ENCODE measurements at places on chromosomes 11 and 22. TPM values are rescaled to one million over a fixed set of nuclear protein-coding genes. Genes with fewer than 3 reads are reported as not detected.

Gene C22orf31
- not detected for total RNA-seq

DNA sequence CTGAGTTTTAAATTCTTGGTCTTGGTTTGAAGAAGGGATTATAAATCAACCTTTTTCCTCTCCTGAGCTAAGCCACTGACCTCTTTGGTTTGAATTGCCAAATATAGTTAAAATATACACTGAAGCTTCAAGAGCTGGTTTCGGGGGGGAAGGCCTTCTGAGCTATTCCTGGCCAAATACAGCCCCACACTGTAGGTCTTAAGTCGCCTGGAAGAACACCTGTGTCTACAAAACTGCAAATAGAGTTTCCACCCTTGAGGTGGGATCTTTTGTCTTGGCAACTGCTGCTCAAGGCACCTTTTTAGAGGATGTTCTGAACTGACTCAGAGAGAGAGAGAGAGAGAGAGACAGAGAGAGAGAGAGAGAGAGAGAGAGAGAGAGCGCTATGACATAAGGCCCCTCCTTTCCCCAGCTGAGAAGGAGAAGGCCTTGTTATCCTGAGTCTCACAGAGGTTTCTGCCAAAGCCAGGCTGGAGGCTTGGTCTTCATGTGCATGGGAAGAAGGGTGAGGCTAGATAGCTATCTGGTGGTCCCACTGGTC lies 5.5 kb downstream of the ADM start:
- DNase-seq, result no peak

GRCh38 chr22:36977947-36978660 lies 41.1 kb downstream of the TST start:
- DNase-seq, result peak; percentile 88

DNA sequence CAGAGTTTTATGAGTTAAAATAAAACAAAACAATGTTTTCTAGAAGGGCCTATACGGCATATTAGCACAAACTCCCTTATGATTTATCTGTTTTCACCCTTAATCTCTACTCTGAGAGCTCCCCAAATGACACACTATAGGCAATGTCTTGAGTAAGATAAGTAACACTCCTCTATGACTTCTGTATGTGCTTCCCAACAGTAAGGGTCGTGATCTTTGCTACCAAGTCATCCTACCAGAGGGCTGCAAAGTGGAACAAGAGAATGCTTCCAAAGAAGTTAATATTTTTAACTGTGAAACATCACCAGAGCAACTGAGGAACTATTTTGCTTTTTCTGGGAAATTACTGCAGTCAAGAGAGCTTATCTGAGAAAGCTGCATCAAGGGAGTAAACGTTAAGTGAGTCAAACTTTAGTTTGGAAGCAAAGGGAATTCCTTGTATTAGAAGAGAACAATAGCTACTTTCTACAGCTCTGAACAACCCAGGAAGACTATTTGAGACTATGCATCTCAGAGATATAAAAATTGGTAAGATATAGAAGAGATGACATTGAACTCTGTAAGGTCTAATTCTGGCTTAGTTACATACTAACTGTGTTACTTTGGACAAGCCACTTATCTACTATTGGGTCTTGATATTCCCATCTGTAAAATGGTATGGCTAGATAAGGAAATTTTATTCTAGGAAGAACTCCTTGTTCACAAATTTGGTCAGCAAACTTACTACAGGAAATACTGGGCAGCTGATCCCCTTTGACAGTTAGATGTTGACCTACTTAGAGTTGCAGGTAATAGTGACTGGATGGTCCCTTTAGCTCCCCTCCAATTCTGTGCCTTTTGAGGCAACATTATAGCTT lies 43.7 kb upstream of the CCDC34 start:
- DNase-seq, result no peak

Gene SCARF2
- 0.29 TPM for total RNA-seq

DNA sequence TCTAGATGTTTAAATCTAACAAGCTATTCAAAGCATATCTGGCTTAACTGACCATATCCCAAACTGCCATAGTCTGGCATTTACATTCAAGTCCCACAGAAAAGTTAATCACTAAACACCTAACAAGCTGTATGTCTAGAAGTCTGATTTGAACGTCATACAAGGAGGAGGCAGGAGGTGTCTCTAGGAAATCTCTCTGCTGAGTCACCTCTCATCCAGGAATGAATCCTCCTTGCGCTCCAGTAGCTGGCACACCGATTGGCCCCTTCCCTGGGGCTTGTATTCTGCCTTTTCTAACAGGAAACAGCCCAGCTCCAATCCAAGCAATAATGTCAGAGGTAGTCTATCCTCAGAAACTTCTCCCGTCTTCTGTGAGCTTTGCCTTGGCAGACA lies 31.8 kb downstream of the FEZ1 start:
- DNase-seq, result peak; percentile 26

- DNase-seq, result no peak
These were observed 1075.9 kb downstream of the BRD1 start for GRCh38 chr22:48751539-48752437.

GRCh38 chr22:26709617-26710390 lies 52.4 kb downstream of the MIAT start:
- no peak for DNase-seq

DNA sequence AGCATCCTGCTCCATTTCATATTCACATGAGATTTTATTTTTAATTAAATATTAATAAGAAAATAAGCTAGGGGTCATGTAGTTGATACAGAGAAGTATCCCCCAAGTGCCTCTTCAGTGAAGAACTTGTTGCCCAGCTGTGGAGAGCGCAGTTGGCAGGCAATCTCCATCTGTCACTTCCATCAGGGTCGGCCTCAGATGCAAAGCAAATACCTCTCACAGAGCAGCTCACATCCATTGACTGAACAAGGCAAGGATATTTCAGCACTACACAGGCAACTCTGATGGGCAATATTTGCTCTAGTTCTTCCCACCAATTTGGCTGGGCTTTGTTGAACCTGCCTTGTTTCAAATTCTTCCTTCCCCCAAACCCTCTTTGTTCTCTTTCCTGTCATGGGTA lies 129.4 kb downstream of the NOX4 start:
- no peak for DNase-seq

- peak; percentile 30 for DNase-seq
These were observed 4.2 kb upstream of the SYT8 start for GRCh38 chr11:1830322-1831223.

GRCh38 chr11:45470794-45471167 lies 184.6 kb upstream of the SYT13 start:
- no peak for DNase-seq

DNA sequence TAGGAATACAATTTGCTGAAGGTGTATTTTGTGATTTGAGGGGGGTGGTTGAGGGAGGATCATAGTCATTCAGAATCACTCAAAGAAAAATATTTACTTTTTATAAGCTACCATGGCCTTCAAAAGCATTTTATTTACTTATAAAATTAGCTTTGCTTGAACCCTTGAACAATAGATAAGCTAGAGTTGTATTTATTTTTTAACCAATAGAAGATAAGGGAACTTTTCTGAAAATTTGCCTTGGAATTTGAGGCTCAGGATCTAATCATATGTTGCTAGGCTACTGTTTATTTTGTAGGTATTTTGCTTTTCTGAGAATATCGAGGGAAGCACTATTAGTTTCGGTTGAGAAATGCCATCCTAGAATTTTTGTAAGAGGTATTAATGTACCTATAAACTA lies 82.1 kb downstream of the EMSY start:
- no peak for DNase-seq

Gene OTOG
- total RNA-seq, result not detected

GRCh38 chr11:75135021-75135650 lies 15.8 kb upstream of the SLCO2B1 start:
- DNase-seq, result no peak

Gene PRG3
- total RNA-seq, result not detected

- no peak for DNase-seq
These were observed 858 bp downstream of the OAF start for GRCh38 chr11:120211522-120212258.

- DNase-seq, result no peak
These were observed 252.8 kb upstream of the PLET1 start for GRCh38 chr11:112513417-112513816.

Gene KRTAP5-8
- total RNA-seq, result not detected

DNA sequence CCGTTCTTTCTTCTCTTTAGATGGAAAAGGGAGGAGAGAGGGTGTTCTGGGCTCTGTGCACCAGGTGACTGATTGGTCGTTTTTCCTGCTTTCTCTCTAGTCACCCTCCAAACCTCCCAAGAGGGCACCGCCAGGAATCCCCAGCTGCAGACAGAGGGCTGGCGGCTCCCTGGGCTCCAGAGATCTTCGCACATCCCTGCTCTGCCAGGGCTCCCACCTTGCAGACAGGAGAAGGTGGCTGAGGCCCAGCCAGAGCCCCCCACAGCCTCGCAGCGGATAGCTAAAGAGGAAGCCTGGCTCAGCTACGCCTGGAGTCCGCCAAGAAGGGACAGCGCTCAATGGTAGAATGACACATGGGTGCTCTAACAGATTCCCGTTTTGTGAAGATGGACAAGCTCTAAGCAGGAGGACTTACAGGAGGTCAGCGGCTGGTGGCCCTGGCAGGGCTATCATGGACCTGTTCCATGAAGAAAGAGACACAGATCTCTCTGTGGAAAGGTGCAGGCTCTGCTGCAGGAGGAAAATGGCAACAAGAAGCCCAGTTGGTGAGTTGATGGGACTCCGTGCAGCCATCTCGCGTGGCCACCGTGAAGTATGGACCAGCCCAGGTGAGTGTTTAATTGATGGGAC lies 976.9 kb downstream of the BRD1 start:
- DNase-seq, result no peak

DNA sequence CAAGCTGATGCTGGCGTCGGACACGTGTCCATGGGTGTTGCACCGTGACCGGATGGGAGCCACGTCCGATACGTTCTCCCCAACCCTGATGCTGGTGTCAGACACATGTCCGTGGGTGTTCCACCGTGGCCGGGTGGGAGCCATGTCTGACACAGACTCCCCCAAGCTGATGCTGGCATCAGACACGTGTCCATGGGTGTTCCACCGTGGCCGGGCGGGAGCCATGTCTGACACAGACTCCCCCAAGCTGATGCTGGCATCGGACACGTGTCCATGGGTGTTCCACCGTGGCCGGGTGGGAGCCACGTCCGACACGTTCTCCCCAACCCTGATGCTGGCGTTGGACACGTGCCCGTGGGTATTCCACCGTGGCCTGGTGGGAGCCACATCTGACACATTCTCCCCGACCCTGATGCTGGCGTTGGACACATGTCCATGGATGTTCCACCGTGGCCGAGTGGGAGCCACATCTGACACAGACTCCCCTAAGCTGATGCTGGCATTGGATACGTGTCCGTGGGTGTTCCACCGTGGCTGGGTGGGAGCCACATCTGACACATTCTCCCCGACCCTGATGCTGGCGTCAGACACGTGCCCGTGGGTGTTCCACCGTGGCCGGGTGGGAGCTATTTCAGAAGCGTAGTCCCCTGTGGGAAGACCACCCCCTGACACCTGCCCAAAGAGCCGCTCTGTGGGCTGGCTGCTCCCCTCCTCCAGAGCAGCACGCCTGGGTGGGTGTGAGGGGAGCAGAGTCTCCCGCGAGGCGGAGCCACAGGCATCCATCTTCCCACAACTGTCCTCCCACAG lies 20.0 kb downstream of the SELENOO start:
- DNase-seq, result no peak

- DNase-seq, result no peak
These were observed 20.7 kb downstream of the A4GALT start for GRCh38 chr22:42699976-42700352.

DNA sequence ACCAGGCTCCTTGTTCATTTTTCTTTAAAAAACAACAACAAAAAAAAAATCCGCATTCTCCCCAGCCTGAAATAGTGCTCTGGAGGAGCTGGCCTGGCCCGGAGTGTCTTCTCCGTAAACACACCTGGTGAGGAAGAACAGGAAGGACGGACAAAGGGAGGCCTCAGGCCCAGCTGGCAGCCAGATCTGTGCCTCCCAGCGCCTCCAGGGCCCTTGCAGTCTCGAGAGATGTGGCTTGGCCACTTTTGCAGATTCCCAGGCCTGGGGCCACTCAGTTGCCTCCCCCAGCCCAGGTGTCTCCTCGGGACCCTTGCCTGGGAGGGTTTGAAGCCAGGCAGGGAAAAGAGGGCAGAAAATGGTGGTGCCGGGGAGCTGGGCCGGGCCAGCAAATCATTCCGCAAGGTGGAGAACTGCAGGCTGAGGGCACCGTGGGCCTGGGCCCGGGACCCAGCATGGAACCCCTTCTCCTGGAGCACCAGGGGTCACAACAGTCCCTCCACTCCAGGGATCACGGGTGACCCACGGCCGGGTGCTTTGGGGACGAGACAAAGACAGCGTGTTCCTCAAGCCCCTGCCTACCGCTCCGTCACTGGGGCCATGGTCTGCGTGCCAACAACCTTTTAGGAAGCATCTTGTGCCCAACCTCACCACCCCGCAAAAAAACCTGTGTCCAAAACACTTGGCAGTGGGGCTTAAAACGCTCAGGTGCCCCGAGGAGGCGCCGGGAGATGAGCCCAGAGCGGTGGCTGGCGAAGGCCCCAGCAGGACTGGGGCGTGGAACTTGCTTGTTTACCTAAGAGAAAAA lies 67.1 kb upstream of the WNT7B start:
- no peak for DNase-seq

DNA sequence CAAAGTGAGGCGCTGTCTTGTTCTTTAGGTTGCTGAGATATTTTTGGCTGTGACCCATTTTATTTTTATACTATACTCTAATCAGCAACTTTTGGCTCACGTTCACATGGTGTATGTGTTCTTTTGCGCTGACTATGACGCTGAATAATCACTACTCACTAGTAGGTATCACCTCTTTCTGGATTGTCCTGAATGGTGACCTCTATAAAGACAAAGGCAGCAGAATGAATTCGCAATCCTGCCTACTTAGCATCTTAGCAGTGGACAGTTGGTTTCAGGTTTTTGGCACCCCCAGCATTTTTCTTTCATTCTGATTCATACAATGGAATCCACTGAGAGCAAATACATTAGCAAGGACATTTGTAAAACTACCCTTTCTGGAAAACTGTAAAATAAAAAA lies 351.3 kb downstream of the JRKL start:
- DNase-seq, result no peak

DNA sequence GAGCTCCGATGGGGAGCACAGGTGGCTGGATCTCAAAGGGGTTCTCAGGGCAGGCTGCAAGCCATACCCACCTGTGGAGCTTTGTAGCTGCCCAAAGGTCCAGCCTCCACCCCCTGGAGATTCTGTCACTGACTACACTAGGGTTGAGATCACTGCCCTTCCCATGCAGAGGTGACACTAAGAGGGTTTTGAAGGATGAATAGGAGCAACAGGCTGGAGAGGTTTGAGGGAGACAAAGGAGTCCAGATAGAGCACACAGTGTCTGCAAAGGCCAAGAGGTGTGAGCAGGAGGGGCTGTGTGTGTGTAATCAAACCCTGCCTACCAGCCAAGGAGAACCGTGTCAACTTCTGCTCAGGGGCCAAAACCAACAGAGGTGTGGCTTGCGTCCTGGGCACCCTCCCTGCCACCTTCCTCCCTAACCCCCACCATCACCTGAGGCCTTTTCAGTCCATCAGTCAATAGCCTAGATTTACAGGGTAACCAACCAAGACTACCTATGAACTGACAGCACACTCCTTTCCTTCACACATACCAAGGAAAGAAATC lies 43.0 kb upstream of the WNT11 start:
- no peak for DNase-seq

GRCh38 chr22:27204817-27205216 lies 547.4 kb downstream of the MIAT start:
- no peak for DNase-seq
